Astrocyte of the cerebellum (primary cell): ENCODE measurements at places on chromosomes 4 and X.

GRCh38 chr4:114264452-114264851 lies 285.0 kb upstream of the ARSJ start:
- no peak for DNase-seq

GRCh38 chrX:109841869-109842579 lies 109.0 kb upstream of the ACSL4 start:
- DNase-seq = no peak

- DNase-seq = peak; percentile 26
Measured at GRCh38 chr4:121096629-121097028, 24.3 kb upstream of the NDNF start.

DNA sequence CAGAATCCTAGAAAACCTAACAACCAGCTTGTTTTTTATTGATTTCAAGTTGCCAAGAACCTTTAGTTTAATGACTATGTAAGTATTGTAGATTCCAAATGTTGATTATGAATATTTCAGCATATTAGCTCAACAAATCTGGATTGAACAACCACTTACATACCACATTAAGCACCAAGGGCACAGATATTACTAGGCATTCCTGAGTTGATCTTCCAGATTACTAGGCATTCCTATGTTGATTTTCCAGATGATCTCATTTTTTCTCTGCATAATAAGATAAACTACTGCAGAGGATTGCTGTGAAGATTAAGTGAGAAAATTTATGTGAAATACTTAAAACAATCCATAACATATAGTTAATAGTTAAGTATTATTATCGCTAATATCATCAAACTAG lies 17.4 kb upstream of the DCAF8L1 start:
- DNase-seq = no peak

DNA sequence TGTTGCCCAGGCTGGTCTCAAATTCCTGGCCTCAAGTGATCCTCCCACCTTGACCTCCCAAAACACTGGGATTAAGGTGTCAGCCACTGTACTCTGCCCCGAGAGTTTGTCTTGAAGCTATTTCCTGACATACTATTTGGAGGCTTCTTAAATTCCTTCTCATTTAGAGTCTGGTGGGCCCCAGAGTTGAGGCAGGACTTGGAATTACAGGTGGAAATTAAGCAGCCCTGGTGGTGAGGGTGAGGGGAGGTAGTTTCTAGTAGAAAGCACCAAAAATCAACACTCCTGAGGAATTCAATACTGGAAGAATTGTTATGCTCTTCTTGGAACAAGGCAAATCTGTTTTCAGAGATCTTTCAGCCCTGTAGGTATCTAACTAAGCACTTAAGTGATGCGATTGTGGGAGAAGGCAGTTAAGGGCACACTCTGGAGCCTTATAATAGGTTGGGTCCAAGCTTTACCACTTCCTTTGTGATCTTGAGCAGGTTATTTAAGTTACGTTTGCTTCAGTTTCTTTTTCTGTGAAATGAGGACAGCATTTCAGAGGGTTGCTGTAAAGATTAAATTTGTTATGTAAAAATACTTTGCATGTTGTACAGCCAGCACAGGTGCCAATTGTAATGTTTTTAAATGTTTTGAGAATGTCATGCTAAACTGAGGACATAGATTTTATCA lies 200.7 kb downstream of the SOWAHB start:
- no peak for DNase-seq

DNA sequence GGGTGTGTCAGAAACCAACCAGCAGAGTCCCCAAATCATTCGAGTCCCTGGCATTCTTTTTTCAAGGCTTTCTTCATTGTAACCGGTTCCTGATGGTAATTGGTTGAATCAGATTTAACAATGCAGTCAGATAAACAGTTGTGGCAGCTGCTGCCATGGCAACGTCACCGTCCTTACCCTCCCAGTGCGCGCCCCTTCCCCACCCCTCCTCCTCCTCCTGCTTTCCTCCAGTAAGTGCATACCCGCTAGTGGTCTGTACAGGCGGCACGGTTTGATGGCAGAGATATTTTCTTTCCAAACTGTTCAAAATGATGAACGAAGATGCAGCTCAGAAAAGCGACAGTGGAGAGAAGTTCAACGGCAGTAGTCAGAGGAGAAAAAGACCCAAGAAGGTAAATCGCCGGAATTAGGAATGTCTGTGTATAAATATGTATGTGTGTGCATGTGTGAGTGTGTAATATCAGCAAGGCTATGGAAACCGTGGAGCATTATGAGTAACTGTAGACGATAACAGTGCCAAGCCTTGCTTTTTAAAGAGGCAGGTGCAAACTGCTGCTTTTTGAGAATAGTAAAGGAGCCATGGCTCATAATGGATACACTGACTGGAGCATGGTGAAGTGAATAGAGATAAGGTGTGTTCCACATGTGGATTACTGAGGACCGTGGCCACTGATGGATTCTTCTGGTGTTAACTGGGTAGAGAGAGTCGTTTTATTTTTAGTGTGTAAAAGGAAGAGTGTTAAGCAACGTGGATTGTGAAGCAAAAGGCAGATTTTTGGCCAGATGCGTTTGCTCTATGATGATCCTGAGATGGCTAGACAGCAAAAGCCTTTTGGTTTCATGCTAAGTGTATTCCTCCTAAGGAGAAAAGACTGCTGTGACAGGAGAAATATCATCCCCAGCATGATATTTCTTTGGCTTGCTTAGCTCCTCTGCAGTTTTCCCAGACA lies at the start of gene ANK2:
Gene ANK2 (plus strand): TSS at position 233 of the 950 bp plus-strand sequence. CDS start 76 bp downstream, at position 309.
- DNase-seq = no peak

- no peak for DNase-seq
Measured at GRCh38 chr4:183132081-183132480, 33.0 kb downstream of the WWC2 start.

GRCh38 chrX:30589146-30589888 lies 11.8 kb upstream of the TASL start:
- no peak for DNase-seq

DNA sequence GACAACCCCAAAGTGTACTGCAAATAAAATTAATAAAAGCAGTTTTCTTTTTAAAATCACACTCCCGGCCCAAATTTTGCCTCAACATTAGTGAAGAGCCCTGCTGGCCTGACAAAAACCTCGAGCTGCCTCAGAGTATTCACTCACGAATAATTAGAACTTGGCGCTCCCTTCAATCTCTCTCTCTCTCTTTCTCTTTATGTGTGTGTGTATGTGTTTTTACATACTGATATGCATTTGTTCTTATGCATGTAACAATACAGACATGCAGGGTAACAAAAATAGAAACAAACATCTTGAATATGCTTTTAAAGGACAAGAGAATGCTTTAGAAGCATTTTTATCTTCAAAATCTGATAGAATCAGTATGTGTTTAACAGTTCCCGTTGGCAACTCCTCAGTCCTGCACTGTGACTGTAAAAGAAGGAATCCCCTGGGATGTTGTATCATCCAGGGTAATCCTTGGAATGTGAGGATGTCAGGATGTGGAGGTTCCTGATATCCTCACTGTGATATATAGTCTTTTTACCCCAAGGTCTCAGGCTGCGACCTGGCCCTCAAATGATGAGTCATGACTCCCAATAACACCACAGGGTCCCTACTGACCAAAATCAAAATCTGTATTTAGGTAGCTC lies 53.0 kb downstream of the PTCHD1 start:
- DNase-seq = no peak

DNA sequence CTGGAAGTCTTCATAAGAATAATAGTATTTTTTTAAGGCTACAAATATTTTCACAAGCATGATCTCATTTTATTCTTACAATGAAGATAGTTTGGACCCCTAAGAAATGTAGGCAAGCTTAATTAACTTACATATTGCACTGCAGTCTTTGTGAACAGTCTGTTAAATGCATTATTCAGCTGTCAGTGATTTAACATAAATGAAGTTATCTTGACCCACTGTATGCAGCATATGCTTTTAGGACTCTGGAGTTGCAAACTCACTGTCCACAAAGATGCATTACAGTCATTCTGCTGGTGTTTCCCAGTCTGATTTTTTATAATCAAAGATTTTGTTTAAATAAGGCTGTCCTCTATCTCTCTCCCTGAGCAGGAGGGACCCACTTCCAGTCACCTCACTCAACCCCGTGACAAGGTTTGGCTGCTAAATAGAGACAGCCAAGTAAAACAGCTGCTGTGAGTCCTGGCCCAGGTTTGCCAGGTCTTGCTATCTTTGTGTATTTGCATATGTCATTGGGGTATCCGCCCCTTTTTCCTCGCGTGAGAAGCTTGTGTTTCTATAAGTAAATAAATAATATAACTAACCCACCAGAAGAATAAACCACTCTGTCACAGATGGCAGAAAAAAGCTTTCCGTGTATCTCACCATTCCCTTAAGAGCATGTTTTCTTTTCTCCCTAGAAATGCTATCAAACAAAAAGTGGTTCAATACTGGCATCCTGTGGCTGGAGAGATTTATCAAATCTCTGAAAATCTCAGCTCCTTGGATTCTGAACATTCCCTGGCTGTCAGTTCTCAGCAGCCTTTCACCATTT lies 67.0 kb downstream of the SLC7A11 start:
- DNase-seq = no peak

DNA sequence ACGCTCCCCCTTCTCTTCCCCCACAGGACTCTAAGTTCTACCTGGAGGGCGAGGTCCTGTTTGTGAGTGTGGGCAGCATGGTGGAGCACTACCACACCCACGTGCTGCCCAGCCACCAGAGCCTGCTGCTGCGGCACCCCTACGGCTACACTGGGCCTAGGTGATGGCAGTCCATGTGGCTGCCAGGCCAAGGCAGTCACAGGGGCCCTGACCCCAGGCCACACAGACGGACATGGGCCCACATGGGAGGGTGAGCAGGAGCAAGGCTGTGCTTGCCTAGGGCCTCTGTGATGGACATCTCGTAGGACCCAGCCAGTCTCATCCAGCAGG lies 10.0 kb upstream of the ADD1 start:
- no peak for DNase-seq

DNA sequence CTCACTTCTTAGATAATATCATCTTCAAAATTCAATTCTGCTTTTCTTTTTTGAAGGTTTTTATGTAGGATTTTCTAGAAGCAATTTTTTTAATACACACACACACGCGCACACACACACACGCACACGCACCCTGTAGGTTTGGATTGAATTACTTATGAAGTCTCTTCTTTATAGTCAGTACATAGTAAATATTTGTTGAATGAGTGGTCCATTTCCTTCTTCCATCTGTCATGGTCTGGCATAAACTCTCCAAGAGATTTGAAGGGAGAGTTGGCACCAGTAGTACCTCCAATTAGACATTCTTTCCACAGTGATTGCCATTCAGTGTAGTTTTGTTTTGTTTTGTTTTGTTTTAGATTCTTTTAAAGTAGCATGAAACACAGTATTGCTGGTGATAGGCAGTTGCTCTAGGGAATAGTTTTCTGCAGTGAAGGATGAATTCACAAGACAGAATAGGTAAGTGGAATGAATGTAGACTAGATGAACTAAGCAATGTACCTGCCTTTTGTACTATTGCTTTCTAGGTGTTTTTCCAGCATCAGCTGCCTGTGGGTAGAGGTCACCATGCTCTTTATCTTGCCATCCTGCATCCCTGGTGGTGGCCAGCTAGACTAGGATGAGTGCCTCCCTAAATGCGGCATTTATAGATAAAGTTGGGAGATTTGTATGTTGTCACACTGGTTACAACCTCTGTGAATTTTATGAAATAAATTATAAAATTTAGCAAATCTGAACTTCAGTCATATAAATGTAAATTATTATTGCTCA lies 20.5 kb downstream of the PDLIM5 start:
- peak; percentile 62 for DNase-seq

- DNase-seq = no peak
Measured at GRCh38 chr4:6324461-6324998, 54.9 kb downstream of the WFS1 start.

GRCh38 chr4:52407545-52407944 lies 251.6 kb downstream of the USP46 start:
- no peak for DNase-seq
